ENCODE measurements at places on chromosomes 16 and 17.
A peak's percentile ranks its signal among the peaks of the same experiment; 100 is the strongest.

- DNase-seq, result peak; percentile 87
Measured at GRCh38 chr16:75647492-75648264, at the start of the genes KARS1 and TERF2IP. Gene KARS1, minus strand, starts transcription at chr16:75647665. Its CDS starts 26 bp downstream, at chr16:75647639. Gene TERF2IP, plus strand, starts transcription at chr16:75647773. Its CDS starts 110 bp downstream, at chr16:75647883.

DNA sequence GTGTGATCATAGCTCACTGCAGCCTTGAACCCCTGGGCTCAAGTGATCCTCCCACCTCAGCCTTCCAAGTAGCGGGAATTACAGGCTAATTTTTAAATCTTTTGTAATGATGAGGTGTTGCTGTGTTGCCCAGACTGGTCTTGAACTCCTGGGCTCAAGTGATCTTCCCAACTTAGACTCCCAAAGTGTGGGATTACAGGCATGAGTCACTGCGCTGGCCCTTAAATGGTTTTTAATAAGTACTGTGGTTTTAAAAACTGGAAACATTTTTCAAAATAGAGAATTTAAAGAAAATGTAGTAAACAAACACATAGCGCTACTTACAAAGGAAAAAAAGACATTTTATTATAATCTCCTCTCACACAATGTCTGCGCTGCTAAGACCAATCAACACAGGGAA lies 32.2 kb downstream of the MARCHF10 start:
- no peak for DNase-seq

DNA sequence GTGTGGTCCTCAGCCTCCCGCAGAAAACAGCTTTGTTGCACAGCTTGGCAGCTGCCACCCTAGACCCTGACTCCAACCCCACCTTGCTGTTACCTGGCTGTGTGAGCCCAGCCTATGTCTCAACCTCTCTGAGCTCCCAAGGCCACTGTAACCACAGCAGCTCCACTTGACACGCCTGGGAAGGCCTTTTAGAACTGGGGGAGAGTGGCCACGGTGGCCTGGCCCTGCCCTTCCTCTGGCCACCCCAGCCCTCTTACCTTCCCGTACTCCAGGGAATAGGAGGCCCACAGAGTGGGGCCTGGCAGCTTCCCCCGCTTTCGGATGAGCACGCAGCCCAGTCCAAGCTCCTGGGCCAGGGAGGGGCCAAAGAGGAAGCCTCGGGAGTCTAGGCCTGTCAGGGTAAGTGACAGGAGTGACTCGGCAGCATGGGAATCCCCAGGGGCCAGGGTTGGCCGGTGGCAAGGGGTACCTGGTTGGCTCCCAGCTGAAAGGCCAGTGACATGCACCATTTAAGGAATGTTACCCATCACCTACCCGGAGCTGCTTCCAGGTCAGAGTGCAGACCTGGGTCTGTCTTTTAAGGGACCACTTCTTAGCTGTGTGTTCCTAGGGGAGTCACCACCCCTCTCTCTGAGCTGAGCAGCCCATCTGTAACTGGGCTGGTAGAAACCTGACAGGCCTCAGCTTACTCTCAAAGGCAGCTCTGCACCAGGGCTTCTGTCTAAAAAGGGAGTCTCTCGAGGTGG lies 1.4 kb downstream of the APRT start:
- no peak for DNase-seq

- DNase-seq, result no peak
Measured at GRCh38 chr17:1197781-1198490, 18.2 kb upstream of the ABR start.

- DNase-seq, result no peak
Measured at GRCh38 chr17:27782791-27783206, 17.5 kb downstream of the NOS2 start.

DNA sequence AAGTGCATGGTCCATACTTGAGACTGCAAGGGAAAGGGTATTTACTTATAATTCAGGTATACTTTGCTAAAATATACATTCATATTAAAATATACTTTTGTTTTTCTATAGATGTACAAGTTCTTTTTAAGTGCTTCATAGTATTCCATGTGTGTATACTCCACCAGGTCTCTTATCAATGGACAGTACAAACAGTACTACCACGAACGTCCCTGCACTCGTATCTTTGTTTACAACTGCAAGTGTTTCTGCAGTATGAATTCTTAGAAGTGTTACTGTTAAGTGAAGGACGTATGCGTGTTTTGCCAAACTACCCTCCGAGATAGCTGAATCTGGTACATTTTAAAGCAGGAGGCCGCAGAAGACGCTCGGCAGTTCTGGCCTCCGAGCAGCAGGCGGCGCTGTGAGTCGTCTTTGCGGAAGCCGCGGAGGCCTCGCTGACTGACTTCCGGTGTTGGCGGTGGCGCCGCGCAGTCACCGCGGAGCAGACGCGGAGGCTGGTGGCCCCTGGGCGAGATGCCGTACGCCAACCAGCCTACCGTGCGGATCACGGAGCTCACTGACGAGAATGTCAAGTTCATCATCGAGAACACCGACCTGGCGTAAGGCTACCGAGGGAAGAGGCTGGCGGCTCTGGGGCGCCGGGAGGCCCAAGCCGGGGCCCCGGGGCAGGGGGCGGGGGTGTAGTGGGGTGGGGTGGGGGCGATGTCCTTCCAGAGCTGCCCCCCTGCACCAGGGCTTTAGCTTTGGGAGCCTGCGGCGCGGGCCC lies at the start of gene POLR2C:
Gene POLR2C, plus strand, starts transcription at position 471 of the 769 bp plus-strand sequence. Its CDS starts 46 bp downstream, at position 517.
- DNase-seq, result peak; percentile 69

DNA sequence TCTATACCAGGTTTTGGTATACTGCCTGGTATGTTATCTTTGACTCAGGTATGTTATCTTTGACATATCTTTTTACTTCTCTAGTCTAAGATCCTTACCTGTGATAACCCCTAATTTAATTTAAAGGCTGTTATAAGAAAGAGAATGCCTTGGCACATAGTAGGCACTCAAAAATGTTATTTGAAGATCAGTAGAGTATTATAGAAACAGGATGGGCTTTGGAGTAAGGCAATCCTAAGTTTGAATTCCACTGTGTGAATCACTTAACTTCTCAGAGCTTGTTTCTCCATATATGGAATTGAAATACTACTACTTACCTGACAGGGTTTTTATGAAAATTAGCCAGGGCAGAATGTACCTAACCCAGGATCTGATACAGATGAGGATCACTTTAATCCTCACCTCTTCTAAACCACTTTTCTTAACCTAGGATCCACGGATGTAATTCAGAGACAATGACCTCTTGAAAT lies 1.2 kb downstream of the BRIP1 start:
- DNase-seq, result no peak

DNA sequence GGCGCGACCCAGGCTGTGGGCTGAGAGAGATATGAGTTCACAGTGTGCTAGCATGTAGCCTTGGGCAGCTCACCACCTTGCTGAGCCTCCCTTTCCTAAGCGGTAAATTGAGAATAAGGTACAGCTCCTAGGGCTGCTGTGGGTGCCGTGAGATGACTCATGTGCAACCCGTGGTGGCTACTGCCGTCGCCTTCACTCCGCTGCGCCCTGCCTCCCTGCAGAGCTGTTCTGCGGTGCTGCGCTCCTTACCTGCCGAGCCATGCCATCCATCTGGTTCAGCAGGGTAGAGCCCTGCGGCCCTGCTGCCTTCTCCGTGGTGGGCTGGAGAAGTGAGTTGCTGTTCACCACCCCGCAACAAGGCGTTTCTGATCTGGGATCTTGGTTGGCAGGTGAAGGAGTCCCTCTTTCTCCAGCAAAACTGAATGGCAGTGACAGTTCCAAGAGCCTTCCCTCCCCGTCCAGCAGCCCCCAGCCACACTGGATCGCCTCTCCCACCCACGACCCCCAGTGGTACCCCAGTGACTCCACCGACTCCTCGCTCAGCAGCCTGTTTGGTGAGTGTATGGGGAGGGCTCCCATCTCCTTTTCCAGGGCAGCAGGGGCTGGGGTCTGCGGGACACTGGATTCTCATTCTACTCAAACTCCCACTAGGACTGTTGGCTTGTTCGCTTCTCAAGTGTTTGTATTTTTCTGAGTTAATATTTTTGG lies 9.3 kb upstream of the JPT2 start:
- DNase-seq, result no peak
